ENCODE measurements at places on chromosomes 7 and 10.

DNA sequence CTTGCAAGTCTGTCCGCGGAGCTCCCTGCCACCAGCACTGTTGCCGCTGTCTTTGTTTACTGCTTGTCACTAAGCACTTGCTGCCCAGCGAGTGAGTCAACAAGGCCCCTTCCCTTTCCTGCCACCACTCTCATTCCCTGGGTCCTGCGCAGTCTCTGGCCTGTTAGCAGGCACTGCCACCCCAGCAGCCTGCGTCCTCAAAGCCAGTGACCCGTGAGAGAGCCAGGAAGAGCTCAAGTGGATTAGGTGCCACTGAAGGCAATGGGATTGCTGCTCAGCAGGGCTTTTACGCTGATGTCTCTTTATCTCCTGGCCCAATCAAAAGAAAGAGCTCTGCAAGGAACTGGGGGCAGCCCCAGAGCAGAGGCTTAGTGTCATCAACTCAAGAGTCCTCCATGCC lies at the start of gene FRMPD2:
Gene FRMPD2, minus strand, starts transcription at position 61 of the 400 bp plus-strand sequence. CDS start 129 bp downstream, outside the sequence.
- no peak for DNase-seq

- DNase-seq, result no peak
Observed at GRCh38 chr10:91313796-91314485, 93.5 kb downstream of the PCGF5 start.

GRCh38 chr7:107079212-107079940 lies 34.9 kb downstream of the PRKAR2B start:
- DNase-seq, result no peak

DNA sequence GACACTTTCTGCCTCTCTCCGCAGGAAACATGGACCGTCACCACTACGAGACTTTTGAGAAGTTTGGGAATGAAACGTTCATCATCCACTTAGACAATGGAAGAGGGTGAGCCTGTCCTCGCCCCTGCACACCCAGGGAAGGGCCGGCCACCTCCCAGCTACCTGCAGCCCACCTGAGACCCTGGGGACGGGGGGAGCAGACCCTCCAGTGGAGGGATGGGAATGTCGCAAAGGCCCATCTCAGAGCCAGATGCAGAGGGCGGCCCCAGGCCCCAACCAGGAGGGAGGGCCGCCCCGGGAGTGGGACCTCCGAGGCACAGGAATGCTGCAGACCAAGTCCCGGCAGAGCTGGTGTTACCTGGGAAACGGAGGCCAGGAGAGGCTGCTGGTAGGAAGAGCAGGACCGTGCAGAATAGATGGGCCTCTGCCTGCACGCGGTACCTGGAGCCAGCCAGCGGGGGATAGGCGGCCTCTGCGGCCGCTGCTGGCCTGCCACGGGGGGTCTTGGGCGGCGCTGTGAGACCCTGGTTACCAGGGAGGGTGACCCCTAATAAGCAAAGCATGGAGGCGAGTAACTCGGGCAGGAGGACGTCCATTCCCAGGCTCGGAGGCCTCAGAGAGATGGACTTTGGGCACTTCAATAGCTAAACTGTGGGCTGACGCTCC lies 32.9 kb upstream of the FOXL3 start:
- DNase-seq, result no peak

- DNase-seq, result no peak
Observed at GRCh38 chr10:103447187-103447586, 5.0 kb downstream of the CALHM2 start.

- DNase-seq, result no peak
Observed at GRCh38 chr7:22765609-22766008, 38.6 kb downstream of the IL6 start.

- DNase-seq, result no peak
Observed at GRCh38 chr10:88886557-88886956, 6.5 kb downstream of the STAMBPL1 start.

Data from NCI-H1105 treated with DMSO at 0.1 percent for 48 hours (cell line).